ENCODE measurements at places on chromosomes 4 and X.

DNA sequence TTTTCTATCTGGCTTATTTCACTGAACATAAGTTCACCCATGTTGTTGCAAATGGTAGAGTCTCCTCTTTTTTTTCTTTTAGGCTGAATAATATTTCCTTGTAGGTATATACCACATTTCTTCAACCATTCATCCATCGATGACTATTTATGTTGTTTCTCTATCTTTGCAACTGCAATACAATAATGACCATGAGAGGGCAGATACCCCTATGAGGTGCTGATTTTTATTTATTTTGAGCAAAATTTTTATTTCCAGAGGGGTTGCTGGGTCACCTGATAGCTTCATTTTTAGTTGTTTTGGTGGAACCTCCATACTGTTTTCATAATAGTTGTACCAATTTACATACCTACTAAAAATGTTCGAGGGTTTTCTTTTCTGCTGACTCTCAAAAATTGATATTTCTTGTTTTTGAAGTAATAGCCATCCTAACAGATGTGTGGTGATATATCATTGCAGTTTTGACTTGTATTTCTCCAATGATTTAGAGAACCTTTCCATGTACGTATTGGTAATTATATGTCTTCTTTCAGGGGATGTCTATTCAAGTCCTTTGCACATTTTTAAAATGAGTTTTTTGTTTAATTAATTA lies 1697.0 kb downstream of the PCDH7 start:
- no peak for DNase-seq

DNA sequence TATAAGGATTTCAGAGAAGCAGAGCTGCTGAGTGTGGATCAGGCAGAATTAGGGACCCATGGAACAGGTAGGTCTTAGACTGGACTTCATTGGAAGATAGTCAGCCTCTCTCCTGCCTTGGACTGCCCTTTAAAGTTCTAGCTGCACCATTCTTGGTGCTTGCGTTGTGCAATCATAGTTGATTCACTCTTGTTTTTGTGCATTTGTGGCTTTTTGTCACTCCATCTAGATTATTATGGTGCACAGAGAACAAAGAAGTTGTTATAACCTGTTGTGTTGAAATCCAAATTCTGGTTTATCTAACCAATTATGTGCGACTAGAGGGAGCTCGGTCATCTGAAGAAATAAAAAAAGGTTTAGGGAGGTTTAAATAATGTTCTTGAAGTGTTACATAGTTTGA lies 59.3 kb downstream of the JADE1 start:
- no peak for DNase-seq

GRCh38 chrX:20361890-20362262 lies 95.2 kb upstream of the RPS6KA3 start:
- DNase-seq, result no peak

- DNase-seq, result no peak
Measured at GRCh38 chr4:20408611-20409010, 156.9 kb downstream of the SLIT2 start.

GRCh38 chr4:110503270-110504083 lies 27.5 kb downstream of the ENPEP start:
- DNase-seq, result no peak

DNA sequence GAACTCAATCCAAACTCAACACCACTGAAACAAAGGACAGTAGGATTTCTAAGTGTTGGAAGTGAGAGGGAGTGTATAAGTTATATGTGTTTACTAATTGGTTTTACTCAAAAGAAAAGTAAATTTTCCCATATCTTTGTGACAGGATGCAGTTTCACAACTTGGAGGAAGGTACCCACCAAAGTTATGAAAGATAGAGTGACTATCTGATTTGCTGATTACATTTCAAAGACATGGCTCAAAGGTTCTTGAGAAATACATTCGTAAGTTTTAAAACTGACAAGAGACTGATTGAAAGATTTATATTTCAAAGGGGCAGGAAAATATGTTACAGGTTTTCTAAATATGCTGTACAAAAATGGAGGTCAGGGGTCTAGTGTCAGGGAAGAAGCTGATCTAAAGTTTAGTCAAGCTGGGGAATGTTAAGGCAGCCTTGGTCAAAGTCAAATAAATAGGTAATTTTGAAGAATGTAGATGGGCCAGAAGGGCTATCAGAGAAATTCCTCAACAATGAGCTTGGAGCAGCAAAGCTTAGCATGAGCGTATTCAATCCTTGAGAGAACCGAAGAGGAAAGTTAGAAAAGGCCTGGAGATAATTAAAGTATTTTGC lies 9.7 kb upstream of the COMMD8 start:
- DNase-seq, result no peak

DNA sequence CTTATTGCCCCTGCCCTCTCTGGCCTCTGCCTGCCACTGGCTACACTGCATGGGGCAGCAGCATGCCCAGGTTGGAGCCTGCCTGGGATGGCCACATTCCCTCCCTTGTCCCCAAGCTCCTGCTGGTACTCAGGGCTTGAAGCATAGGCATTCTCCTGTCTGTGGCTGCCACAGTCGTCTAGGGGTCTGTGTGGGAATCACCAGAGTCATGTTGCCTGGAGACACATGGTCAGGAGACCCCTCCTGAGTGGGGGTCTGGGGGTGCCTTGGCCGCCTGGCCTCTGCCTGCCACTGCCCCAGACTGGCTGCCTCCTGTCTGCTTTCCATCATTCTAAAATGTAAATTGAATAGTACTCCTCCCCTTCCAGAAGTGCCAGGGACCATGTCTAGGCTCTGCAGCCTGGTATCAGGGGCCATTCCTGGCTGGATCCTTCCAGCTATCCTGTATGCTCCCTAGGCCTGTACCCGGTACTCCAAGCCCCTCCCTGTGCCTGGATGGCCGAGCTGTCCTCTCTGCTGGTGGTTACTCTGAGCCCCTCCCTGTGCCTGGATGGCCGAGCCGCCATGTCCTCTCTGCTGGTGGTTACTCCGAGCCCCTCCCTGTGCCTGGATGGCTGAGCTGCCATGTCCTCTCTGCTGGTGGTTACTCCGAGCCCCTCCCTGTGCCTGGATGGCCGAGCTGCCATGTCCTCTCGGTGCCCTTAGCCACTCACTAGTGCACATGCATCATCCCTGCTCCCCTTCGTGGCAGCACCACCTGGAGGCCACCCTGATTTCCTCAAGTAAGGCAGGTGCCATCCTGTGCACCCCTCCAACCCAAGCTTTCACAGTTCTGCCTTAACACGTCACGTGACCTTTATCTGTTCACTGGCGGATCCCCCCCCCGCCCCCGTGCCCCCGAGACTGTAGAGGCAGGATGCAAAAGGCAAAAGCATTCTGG lies 5.5 kb upstream of the NKX1-1 start:
- DNase-seq, result no peak

DNA sequence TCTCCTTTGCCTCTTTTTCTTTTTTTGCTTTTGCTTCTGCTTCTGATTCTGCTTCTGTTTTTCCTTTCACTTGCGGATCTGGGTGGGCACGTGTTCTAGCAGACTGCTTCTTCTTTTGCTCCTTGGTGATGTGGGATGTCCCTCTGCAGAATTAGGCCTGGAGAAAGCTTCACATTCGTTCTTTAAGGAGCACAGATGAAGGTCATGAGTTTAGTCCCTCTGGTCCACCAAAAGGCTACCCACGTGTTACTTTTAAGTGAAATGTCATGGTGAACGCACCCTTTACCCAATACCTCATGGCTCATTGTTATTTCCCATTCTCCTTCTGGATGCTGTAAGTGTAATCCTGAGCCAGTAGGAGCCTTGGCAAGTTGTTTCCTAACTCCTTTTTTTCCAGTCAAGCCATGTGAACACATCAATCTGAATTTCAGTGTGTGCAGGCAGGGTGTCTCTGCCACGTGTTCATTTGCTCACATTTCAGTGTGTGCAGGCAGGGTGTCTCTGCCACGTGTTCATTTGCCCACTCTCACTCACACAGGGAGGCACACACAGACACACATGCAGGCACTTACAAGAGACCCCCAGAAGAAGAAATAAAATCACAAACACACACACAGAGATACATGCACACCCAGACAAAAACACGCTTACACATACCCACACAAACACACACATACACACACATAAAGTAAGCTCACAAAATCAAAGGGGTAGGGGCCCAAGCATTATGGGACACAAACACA lies 36.9 kb downstream of the NBDY start:
- DNase-seq, result no peak

DNA sequence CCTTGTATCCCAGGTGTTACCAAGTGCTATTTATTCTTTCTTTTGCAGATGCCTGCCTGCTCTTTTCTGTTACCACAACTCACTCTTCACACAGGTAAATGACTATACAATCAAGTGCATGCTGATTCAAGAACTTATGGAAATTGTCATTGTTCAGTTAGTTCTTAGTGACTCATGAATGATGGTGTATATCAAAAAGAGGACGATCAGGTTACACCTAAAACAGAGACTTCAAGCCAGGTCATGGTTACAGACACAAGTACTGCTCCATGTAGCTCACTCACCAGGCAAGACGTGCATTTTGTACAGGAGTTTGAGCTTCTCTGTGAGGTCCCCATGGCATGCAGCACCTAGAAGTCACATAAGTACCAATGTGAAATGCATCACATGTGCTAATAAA lies 59.3 kb upstream of the UCP1 start:
- DNase-seq, result no peak

GRCh38 chrX:22397566-22397965 lies 124.9 kb downstream of the CBLL2 start:
- no peak for DNase-seq

DNA sequence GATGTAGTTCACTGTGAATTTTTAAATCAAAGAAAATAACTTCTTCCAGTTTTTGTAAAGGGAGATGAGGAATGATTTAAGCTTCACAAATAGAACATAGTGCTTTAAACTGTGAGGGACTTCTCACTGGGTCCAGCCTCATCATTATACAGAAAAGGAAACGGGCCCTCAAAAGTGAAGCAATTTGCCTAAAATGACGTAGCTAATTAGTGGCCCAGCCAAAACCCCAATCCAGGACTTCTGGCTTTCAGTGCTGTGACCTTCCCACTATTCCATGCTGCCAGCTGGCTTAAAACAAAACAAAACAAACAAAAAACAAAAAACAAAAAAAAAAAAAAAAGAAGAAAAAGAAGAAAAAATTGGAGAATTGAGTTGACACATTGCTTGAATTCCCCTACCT lies 45.0 kb upstream of the STOX2 start:
- no peak for DNase-seq

DNA sequence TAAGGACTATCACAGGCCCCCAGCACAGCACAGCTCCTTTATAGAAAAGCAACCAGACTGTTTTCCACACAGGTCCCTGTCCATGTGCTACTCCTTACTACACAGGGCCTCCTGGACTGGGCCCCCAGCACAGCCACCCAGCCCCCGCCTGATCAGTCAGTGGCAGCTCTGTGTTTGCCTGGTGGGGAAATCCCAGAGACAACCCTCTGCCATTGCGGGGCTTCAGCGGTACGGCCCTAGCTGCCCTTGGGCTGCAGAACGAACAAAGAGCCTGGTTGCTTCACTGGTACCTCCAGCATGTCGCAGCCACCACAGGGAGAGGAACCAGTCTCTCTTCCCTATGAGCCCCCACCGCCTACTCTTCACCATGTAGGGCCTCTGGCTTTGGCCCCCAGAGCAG lies 30.7 kb downstream of the CBR4 start:
- DNase-seq, result no peak

DNA sequence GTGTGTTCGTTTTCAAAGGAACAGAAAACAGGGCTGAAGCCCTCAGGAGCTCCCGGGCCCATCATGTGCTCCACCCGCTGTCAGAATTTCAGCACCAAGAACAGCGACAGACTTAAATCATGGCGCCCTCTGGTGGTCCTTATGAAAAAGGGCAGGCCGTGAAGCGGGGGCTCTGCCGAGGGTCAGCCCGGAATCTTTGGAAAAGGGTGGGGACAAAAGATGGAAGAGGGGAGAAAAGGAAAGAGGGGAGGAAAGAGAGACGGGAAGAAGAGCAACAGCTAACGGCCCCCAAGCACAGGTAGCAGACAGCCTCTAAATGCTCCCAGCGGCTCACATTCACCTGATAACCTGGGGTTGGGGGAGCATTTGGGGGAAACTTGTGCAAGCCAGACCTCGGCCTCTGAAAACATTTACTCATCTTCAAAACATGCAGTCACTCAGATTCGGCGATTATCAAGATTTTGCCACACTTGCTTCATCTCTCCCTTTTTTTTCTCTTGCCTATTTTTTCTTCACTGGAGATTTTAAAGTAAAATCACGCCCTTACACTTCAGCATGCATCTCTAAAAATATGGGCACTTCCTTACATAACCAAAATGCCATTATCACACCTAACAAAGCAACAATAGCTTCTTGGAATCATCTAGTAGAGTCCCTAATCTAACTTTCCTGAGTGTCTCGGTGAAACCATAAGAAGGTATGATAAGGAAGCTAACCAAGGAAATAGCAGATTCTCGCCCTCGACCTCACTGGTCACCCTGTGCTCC lies 28.1 kb upstream of the MAN2B2 start:
- DNase-seq, result no peak

GRCh38 chr4:123832173-123833026 lies 435.8 kb downstream of the SPRY1 start:
- DNase-seq, result no peak

GRCh38 chr4:34245276-34245675 lies 1999.0 kb downstream of the ARAP2 start:
- no peak for DNase-seq

- DNase-seq, result no peak
Measured at GRCh38 chr4:92825256-92825655, 521.5 kb downstream of the GRID2 start.

- DNase-seq, result no peak
Measured at GRCh38 chrX:71922686-71923085, 12.0 kb downstream of the NHSL2 start.

GRCh38 chr4:130266814-130267213 lies 1170.9 kb downstream of the C4orf33 start:
- DNase-seq, result no peak

DNA sequence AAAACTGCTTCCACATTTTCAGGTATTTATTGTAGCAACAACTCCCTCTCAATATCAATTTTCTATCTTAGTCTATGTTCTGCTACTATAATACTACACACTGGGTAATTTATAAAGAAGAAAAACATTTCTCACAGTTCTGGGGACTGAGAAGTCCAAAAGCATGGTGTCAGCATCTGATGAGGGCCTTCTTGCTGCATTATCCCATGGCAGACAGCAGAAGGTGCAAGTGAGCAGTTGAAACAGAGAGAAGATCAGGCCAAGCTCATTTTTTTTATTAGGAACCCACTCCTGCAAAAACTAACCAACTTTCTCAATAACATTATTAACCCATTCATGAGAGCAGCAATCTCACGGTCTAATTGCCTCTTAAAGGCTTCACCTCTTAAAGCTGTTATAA lies 376.0 kb downstream of the RAB28 start:
- no peak for DNase-seq
